ENCODE measurements at places on chromosomes 3 and 15.

GRCh38 chr3:149180057-149180573 lies 41.5 kb downstream of the CP start:
- DNase-seq, result no peak

DNA sequence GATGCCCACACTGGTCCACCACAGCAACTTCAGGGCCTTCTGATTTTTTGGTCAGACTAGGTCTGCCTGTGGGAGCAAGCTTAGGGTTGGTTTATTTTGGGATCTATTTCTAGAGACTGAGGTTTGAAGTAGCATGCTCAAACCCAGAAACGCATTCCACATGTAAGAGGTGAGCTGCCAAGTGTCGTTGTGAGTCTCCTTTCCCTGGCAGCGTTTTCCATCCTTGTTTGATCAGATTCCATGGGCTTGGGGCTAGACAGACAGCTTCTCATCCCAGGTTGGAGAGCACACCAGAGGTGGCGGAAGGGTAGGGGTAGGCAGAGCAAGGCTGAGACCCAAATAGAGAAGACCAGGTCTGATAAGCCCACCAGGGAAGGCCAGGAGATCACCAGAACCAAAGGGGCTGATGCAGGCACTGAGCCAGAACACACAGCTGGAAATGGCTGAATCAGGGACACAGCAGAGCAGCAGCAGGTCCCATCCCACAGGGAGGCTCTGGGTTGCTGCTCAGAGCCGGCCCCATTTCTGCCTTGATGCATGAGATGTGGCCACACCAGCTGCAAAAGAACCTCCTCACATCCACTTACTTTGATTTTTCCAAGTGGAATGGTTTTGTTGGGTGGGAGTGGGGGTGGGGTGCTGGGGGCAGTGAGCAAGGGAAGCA lies 186.8 kb downstream of the THSD4 start:
- no peak for DNase-seq

- no peak for DNase-seq
Observed at GRCh38 chr3:171257251-171258203, 202.7 kb downstream of the TNIK start.

GRCh38 chr15:20348291-20348899 lies 193.2 kb downstream of the GOLGA6L6 start:
- DNase-seq, result no peak

GRCh38 chr3:33194303-33194702 lies 24.3 kb downstream of the SUSD5 start:
- DNase-seq, result no peak

DNA sequence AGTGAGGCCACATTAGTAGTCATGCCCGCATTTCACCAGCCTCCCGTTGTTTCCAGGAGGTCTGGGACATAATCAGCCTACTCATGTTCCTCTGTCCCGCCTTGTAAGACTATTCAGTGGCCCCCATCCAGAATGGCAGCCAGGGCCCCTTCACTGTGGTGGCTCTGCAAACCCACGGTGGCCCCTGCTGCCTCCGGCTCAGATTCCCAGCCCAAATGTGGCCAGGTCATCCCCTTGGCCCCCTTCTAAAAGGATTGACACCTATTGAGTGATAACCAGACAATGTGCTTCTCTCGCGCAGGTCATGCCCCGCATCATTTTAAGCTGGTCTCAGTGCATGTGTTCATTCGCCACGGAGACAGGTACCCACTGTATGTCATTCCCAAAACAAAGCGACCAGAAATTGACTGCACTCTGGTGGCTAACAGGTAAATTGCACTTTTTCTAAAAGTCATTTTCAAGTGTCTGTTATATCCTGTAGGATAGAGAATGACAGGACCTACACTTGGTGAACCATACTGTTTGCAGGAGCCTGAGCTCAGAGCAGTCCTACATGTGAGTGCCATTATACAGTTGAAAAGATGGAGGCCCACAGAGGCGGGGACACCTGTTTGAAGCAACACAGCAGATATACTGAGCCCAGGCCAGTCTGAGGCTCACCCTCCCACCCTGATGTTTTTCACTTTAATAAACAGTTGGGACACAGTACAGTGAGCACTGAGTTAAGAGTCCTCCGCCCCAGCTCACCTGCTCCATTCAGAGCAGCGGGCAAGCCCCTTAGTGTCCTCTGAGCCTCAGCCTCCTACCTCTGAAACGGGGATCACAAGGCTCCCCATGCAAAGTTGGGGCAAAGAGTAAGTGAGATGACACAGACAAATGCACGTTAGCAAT lies 47.7 kb downstream of the PXYLP1 start:
- DNase-seq, result no peak

DNA sequence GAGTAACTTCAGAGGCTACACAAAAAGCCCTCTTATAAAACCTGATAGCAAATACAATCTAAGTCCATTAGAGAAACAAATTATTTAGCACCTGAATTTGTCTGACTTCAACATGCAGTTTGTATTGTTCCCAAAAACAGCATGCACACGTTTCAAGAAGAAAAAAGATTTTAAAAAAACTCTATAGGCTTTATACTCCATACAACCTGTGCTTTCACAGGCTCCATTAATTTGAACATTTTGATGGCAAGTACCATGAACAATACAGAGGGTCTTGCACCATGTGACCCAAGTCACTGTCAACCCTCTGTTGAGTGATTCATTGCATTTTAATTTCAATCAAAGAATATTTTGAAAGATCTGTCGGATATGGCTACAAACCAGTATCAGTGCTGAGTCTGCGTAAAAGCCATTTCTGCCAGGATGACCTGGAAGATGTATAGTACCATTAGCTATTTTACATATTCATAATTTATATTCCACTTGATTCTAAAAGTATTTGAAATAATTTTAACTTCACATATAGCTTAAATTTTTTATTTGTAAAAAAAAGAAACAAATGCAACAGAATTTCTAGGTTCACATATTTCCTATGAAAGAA lies 13.2 kb downstream of the ANXA2 start:
- no peak for DNase-seq

GRCh38 chr15:47736143-47736786 lies 19.0 kb downstream of the SEMA6D start:
- no peak for DNase-seq

- no peak for DNase-seq
Observed at GRCh38 chr3:27340534-27340933, 28.6 kb downstream of the NEK10 start.

DNA sequence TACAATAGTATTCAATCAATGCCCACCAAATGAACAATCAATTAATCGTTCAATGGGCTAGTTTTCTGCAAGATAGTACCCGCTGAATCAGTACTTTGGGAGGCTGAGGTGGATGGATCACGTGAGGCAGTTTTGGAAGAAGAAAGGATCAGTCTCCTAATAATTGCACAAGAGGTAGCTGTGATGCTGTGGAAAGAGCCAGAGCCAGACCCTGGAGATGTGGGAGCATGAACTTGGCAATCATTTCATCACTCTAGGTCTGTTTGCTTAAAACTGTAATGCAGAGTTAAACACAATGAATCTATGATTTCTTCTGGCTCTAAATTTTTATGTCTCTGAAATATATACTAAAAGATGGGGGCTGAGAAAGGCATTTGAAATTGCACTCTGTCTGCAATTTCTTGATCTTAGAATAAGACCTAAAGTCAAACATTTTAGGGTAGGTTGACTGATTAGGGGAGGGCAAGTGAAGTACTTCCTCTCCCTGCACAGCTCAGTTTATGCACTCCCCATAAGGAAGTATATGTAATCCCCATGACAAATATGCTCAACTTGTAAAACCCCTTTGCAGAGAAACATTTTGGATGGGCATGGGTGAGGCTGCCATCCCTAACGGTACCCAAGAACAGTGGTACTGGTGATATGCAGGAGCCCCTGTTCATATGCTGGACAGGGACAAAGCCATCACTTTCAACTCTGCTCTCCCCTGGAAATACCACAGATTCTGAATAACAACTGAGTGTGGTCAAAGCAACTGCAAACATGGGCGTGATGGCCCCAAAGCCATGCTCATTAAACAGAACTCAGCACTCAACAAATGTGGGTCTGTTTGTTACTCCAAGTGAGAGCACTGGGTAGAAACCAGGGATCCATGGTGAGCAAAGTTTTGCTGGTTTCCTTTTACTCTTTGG lies 28.6 kb upstream of the SPATA12 start:
- DNase-seq, result no peak

DNA sequence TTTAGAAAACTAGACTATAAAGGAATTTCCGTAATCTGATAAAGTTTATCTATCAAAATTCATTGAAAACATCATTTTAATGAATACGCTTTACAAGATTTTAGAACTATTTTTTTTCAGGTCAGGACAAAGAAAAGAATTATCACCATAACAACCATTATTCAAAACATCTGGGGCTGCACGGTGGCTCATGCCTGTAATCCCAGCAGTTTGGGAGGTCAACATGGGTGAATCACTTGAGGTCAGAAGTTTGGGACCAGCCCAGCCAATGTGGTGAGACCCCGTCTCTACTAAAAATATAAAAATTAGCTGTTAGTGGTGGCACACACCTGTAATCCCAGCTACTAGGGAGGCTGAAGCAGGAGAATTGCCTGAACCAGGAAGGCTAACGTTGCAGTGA lies 260.4 kb downstream of the WNT5A start:
- no peak for DNase-seq

GRCh38 chr3:58025837-58026569 lies 17.8 kb downstream of the FLNB start:
- no peak for DNase-seq

DNA sequence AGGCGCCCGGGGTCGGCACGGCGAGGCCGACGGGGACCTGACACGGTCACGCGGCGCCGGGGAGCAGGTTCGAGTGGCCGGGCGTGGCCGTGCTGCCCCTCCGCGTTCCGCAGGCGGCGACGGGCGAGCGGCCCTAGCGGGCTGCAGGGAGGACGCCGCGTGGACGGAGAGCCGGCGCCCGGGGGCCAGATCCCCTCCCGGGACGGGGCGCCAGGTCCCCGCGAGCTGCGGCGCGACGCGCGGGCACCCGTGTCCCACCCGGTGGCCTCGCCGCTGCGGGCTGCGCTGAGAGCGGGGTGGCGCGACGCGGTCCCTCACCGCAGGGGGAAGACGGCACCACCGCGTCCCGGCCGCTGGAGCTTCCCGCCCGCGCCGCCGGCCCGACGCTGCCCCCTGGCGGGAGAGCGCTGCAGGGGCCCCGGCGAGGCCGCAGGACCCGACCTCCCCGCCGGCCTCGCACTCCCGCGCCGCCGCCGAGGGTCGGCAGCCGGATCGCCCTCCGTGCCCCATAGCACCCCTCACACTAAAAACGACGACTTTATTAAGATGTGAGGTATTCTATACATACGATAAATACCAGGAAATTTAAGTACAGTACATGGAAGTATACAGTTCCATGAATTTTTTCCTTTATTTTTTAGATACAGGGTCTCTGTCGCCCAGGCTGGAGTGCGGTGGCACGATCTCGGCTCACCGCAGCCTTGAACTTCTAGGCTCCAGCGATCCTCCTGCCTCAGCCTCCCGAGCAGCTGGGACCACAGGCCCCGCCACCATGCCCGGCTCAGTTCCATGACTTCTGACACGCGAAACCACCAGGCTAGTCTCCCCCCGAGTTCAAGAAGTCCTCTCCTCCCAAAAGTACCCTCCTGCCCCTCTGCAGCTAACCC lies 1.3 kb upstream of the PIGZ start:
- peak; percentile 55 for DNase-seq

DNA sequence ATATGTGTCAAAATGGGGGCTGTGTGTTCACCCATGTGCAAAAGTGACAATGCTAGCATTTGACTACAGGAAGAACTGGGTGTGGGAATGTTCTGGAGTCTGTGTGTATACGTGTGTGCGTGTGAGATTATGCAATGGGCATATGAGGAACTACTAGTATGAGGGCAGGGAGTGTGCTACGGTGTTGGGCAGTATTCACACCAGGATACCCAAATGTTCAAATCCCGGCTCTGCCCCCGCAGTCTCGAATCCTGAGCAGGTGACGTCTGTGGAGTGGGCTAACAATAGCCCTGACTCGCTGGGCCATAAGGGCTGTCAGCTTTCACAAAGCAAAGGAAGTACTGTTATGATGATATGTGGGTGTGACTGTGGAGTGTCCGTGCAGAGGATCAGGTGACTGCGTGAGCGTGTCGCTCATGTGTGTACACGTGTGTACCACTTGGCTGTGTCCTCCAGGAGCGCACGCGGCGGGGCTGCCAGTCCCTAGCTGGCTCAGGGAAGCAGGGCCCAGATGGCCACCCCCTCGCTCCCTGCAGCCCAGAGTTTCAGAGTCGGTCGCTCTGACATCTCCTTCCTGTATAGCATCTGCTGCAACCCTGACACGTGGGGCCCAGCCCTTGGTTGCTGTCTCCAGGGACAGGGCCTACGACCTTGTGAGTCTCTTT lies 27.2 kb downstream of the IQSEC1 start:
- no peak for DNase-seq

- DNase-seq, result no peak
Observed at GRCh38 chr3:134552784-134553183, 66.9 kb downstream of the CEP63 start.

GRCh38 chr3:58175187-58175436 lies 35.7 kb downstream of the DNASE1L3 start:
- DNase-seq, result no peak

- no peak for DNase-seq
Observed at GRCh38 chr3:136733317-136733833, 18.8 kb downstream of the STAG1 start.

- DNase-seq, result no peak
Observed at GRCh38 chr3:147513785-147514184, 104.6 kb downstream of the ZIC1 start.

DNA sequence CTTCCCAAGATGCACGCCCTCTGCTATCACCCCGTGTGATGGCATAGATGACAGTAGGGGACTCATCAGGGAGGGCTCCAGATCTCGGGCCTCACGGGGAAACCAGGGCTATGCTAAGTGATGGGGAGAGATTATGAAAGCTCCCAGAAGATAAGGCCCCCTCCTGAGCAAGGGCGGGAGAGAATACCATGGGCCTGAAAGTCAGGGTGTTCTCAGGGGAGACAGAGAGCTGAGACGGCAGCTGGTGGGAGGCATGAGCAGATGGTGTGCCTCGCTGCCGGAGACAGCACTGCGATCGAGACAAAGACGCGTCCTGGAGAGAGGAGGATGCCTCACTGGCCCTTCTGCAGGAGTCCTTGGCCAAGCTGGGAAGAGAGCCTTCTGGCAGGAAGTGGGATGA lies 106.5 kb upstream of the ADPGK start:
- no peak for DNase-seq

GRCh38 chr3:20326541-20326940 lies 140.5 kb upstream of the SGO1 start:
- no peak for DNase-seq

DNA sequence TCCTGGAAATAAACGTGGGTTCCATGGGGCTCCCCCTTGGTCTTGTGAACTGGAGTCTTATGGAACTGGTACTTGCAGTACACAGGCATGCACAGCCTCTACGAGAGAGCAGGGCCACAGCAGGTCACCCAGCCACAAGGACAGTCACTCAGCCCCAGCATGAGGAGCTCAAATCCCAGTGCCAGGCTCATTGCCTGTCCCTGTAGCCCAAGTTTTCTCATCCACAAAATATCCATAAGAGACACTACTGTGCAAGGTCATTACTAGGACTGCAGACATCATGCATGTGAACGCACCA lies 48.0 kb downstream of the CFAP92 start:
- DNase-seq, result no peak

GRCh38 chr3:113034011-113034410 lies 43.2 kb downstream of the GTPBP8 start:
- DNase-seq, result no peak

- no peak for DNase-seq
Observed at GRCh38 chr3:186787642-186788481, 4.5 kb downstream of the EIF4A2 start.

Measured in stimulated activated CD8-positive, alpha-beta memory T cell treated with anti-CD3 and anti-CD28 coated beads, Interleukin-4, amount 100 ng/mL, for 24 hours (primary cell).